ENCODE measurements at places on chromosomes 11 and 22. TPM values are rescaled to one million over a fixed set of nuclear protein-coding genes. Genes with fewer than 3 reads are reported as not detected.
A peak's percentile ranks its signal among the peaks of the same experiment; 100 is the strongest.

Gene IGSF9B
- 53.7 TPM for total RNA-seq

Gene JOSD1
- 46.0 TPM for total RNA-seq

Gene DNAJC24
- total RNA-seq = 20.0 TPM

GRCh38 chr22:42169055-42169469 lies 38.5 kb upstream of the CYP2D6 start:
- DNase-seq = peak; percentile 78
- H3K36me3 ChIP-seq = peaks cover 12% of the 10 kb centered on the region
- H3K27me3 ChIP-seq = no peaks in the 10 kb centered on the region
- H3K27ac ChIP-seq = no peak overlapping the region
- no peak overlapping the region for H3K4me3 ChIP-seq

Gene FZD4
- total RNA-seq = 22.9 TPM

Gene HORMAD2
- not detected for total RNA-seq
